Natural killer cell treated with Interleukin-12 subunit alpha and Interleukin-12 subunit beta and Interleukin-15 and Interleukin-18, amount 100 ng/mL, for 72 hours (primary cell): ENCODE measurements at places on chromosomes 3 and 15.

DNA sequence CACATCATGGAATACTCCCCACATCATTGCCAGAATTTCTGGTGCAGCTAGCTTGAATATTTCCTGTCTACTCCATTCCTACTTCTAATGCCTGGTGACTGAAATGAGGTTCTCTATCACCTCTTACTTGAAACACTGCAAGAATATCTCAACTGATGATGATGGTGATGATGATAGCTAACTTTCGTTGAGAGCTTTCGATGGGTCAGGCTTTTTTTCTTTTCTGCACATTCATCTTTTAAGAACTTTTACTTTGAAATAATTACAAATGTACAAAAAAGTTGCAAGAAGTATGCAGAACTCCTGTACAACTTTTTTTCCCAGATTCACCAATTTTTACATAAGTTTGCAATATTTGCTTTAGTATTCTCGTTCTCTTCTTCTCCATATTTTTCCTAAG, 233.5 kb downstream of the MEIS2 start:
- no peak for DNase-seq

DNA sequence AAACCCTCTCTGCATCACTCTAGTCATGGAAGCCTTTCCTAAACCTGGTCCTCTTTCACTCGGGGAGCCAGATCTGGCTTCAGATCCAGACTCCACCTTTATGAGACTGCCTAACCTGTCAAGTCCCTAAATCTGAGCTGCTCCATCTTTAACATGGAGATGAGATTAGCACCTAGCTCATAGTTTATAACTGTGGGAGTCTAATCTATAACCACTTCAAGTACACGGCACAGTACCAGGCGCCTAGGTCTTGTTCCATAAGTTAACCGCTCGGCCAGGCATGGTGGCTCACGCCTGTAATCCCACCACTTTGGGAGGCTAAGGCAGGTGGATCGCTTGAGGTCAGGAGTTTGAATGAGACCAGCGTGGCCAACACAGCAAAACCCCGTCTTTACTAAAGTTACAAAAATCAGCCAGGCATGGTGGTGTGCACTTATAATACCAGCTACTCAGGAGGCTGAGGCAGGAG, 30.3 kb downstream of the TPM1 start:
- DNase-seq = no peak

DNA sequence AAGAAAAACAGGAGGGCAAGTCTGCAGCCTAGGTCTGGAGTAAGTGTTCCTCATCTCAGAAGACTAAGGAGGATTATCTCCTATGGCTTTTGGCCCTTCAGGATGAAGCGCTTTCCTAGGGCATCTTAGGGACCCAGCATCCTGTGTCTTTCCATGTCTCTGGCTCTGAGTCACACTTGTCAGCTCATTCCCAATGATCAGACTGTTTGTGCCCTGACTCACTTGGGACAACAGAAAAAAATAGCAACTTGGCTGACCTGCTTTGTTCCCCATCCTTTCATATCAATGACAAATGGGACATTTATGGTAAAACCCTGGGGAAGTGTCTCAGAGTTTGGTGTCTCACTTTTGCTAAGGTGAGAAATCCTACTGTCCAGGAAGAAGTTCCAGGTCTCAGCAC, 76.2 kb upstream of the OXTR start:
- DNase-seq = no peak

GRCh38 chr3:128551867-128552266, 58.9 kb upstream of the GATA2 start:
- DNase-seq = no peak

DNA sequence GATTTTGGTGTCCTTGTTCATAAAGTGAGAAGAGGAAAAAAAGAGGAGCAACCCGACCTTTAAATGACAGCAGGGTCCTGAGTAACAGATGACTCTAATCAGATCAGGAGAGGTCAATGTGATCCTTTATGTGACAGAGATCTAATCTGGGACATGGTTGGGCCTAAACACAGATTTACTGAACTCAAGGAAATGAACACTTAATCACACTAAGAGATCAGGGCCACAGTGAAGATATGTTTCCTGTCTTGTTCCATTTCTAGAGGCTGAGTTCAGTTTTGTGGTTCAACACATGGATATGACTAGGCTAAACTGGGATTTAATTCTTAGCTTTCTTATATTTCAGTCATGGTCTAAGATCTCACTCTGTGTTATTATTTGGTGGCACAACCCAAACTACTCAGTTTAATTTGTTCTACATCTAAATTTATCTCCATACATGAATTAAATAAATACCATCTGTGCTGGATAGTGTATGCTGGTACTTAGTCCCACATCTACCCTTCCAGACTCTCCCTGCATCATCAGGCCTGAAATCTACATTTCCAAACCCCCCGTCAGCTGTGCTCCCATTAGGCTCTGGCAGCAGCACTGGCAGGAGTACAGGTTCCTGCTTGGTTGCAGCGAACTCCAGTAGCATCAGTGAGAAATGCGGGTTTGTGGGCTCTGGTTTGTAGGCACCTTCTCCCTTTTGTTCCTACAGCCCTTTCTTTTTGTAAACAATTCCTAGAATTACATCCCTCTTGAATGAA, 22.6 kb downstream of the SFMBT1 start:
- no peak for DNase-seq

- no peak for DNase-seq
Observed at GRCh38 chr15:29945943-29946596, 123.8 kb upstream of the TJP1 start.

- no peak for DNase-seq
Observed at GRCh38 chr3:95971573-95971972, 842.8 kb upstream of the EPHA6 start.

GRCh38 chr3:64384561-64384960, 159.3 kb upstream of the PRICKLE2 start:
- no peak for DNase-seq

GRCh38 chr3:147246906-147247305, 159.4 kb downstream of the ZIC4 start:
- DNase-seq = no peak

DNA sequence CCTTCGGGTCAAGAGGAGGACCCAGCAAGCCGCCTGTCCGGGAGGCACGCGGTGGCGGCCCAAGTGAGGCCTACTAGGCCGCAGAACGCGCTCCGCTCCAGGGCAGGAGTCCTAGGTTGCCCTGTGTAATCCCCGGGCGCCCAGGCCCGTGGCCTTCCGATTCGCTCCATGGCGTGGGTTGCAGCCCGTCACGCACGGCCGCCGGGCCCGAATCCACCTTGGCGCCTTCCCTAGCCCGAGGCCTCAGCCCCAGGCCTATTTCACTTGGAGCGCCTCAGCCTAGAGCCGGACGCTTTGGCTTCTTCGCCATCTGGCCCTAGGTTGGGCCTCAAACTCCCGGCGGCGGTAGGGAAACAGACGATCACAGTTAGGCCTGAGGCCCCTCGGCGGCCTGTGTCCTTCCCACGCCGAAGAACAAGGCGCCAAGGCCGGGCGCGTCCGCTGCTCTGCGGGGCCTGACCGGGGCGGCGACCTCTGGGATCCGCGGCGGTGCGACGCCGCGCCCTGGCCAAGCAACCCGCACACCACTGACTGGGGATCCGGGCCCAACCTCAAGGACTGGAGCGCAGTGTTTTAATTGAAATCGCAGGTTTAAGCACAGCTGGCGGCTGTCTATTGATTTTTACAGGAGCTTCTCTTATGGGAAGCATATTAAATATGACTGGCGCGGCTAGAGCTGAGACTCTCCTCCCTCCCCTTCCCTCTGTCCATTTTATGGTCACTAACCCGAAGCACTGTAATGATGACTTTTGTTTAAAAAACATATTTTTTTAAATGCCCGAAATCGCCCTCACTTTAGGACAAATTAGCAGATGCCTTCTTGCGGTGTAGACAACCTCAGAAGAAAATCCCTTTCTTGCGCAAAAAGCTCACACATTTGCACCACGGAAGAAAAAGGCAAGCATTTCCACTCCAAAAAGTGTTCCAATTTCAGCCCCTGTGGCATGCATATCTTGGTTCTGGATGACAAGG, 3.8 kb upstream of the FEZF2 start:
- no peak for DNase-seq
